ENCODE measurements at places on chromosomes 2 and 18.

- no peak for DNase-seq
Measured at GRCh38 chr18:27413495-27414401, 228.6 kb upstream of the CHST9 start.

DNA sequence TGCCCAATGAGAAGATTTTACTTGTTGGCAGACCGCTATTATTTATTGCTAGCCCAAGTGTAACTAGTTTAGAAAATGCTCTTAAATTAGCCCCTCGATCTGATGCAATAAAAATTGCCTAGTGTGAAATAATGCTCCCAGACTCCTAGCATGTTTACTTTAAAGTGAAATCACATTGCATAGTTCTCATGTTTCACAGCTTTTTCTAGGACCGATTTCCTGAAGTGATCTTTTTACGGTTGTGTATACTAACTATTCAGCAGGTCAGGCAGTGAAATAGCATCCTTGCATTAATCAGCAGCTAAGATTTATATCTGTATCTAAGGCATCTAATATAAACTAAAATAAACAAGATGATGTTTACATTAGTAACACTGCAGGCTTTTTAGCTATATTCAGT, 52.4 kb downstream of the PMS1 start:
- no peak for DNase-seq

- no peak for DNase-seq
Measured at GRCh38 chr2:229920011-229920641, 1.7 kb downstream of the TRIP12 start.

GRCh38 chr2:227822416-227823003, 8.9 kb downstream of the CCL20 start:
- DNase-seq, result no peak

DNA sequence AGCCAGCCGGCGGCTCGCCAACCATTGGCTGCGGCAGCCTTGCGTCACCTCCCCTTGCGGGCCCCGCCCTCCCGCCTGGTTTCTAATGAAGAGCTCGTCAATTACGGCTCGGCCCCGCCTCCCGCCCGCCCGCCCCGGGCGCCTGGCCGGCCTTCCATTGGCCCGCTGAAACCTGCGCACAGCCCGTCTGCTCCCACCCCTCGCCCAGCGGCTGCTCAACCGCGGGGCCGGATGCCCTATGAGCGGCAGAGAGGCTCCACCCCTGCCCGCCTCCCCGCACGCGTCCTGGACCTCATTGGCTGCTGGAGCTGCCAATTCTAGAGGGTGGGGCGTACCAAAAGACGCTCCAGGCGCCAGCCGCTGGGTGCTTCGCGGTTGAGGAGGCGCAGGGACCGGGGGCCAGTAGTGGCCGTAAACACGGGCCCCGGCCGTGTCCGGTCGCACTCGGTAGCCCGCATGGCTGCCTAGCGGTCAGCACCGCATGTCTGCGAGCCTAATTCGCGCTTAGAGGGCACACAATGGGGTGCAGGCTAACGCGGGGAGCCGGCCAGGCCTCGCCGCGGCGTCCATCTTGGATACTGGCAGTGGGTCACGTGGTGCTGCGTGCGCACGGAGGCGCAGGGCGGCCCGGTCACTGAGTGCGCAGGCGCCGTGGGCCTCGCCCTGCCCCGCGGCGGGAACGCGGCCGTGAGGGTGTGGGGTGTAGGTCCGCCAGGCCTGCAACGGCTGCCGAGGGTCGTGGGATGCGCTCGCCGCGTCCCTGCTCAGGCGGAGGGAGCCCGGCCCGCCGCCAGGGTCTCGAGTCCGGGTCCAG, 454 bp upstream of the HDAC4 start:
- peak; percentile 98 for DNase-seq

- DNase-seq, result no peak
Measured at GRCh38 chr18:2134364-2134763, 436.9 kb downstream of the METTL4 start.

DNA sequence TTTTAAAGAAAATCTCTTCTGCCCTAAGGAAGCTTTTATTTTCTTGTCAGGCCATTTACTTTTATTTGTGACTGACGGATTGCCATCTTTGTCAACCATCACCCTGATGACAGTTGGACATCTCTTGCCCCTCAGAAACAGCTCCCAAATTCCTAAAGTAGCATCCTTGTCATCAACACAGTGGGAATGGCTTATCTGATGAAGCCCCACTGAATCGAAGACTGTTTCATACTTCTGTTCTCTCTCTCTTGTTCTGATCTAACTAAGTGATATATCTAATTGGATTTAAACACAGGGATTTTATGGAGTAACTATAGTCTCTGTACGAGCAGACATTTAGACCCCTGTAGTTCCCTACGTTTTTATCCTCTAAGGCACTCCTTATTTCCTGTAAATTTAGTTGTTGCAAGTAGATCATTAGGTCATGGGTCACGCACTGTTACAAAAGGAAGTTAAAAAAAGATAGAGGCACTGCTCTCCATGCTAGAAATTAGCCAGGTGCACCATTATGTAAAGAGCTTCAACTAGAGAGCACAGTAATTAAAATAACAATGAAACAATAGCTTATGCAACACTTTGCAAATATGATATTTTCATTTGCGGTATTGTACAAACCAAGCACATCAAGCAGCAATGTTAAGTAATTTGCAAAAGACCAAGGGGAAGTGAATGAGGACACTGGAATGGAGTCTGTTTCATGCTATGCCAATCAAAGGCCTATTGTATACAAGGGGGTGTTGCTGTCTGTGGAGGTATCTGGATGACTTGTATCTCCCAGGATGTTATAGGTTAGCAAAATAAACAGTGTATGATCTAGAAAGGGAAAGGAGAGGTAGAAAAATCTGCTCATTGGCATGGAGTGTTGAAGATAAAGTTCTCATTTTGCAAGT, 284.7 kb downstream of the LRRTM1 start:
- no peak for DNase-seq

DNA sequence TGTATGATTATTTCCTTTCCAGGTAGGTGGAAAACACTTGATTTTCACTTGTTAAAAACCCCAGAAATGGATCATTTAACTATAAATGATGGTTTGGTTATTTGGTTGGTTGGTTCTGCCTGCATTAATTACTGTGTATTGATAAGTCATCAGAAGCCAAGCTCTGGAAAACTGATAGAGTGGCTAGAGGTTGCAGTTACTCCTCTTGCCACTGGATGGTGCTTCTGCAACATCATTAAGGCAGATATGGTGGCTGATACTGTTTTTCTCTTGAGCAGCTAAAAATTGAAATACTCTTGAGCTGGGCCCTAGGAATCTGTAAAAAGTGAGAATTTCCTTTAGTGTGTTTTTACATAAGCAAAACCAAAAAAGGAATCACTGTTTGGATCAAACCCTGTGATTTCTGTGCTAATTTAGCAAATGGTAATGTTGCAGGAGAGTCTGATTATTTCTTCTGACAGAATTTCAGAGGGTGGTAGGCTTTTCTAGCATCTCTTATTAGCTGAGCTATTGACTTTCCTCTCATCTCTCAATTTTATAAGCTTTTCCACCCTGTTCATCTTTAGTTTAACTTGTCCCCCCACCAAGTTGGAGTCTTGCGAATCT, 54.3 kb downstream of the RAB10 start:
- no peak for DNase-seq
